ENCODE measurements at places on chromosomes 2 and 18. TPM values are rescaled to one million over a fixed set of nuclear protein-coding genes. Genes with fewer than 3 reads are reported as not detected.
A peak's percentile ranks its signal among the peaks of the same experiment; 100 is the strongest.

YIPF4 gene
- 3.6 TPM for total RNA-seq

ARHGAP15 gene
- total RNA-seq: not detected

KCNJ3 gene
- not detected for total RNA-seq

ASB18 gene
- not detected for total RNA-seq

CCDC74A gene
- 3.8 TPM for total RNA-seq

CXCR2 gene
- total RNA-seq: not detected

GRCh38 chr2:1979138-1979537, 234.8 kb upstream of the PXDN start:
- no peaks in the 10 kb centered on the region for H3K27me3 ChIP-seq
- H3K4me3 ChIP-seq: no peak overlapping the region
- no peak overlapping the region for H3K27ac ChIP-seq
- H3K4me1 ChIP-seq: no peaks in the 10 kb centered on the region

GRCh38 chr2:37689751-37690150, 18.3 kb upstream of the CDC42EP3 start:
- peak; percentile 54 for DNase-seq
- H3K4me1 ChIP-seq: peaks cover 19% of the 10 kb centered on the region
- no peak overlapping the region for H3K4me3 ChIP-seq
- peak overlapping the region; percentile 86 for H3K27ac ChIP-seq

- no peak overlapping the region for H3K4me3 ChIP-seq
- no peak for DNase-seq
- H3K36me3 ChIP-seq: no peaks in the 10 kb centered on the region
- H3K4me1 ChIP-seq: no peaks in the 10 kb centered on the region
Measured at GRCh38 chr2:161424394-161424769, 8.3 kb downstream of the TBR1 start.

- no peak overlapping the region for H3K27ac ChIP-seq
- H3K27me3 ChIP-seq: peaks cover 2% of the 10 kb centered on the region
- no peak for DNase-seq
- H3K4me1 ChIP-seq: no peaks in the 10 kb centered on the region
- no peaks in the 10 kb centered on the region for H3K36me3 ChIP-seq
Measured at GRCh38 chr2:180063494-180064092, 56.5 kb upstream of the CWC22 start.

GRCh38 chr2:233813236-233814055, 35.3 kb downstream of the MROH2A start:
- H3K27ac ChIP-seq: no peak overlapping the region
- H3K4me1 ChIP-seq: no peaks in the 10 kb centered on the region

- peaks cover 4% of the 10 kb centered on the region for H3K4me1 ChIP-seq
- no peaks in the 10 kb centered on the region for H3K36me3 ChIP-seq
- no peak for DNase-seq
- H3K27ac ChIP-seq: no peak overlapping the region
- H3K4me3 ChIP-seq: no peak overlapping the region
- no peaks in the 10 kb centered on the region for H3K27me3 ChIP-seq
Measured at GRCh38 chr2:200270732-200271131, 35.8 kb upstream of the SPATS2L start.

DNA sequence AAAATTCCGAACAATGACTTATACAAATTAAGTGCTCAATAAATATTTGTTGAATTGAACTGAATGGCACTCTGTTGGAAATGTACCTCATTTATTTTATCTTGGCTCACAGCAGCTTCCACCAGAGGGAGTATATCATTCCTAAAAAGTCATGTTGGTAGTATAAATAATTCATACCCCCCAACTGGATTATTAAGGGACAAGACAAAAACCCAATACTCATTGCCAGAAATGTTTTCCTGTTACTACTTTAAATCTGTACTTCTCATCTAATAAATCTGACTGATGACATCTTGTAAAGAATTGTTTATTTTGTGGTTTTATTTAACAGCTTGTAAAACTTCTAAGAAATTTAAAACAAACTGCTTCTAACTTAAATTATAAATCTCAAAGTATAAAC, 163.9 kb downstream of the CDH2 start:
- no peaks in the 10 kb centered on the region for H3K27me3 ChIP-seq
- no peak overlapping the region for H3K27ac ChIP-seq
- peak; percentile 23 for DNase-seq
- no peak overlapping the region for H3K4me3 ChIP-seq

DNA sequence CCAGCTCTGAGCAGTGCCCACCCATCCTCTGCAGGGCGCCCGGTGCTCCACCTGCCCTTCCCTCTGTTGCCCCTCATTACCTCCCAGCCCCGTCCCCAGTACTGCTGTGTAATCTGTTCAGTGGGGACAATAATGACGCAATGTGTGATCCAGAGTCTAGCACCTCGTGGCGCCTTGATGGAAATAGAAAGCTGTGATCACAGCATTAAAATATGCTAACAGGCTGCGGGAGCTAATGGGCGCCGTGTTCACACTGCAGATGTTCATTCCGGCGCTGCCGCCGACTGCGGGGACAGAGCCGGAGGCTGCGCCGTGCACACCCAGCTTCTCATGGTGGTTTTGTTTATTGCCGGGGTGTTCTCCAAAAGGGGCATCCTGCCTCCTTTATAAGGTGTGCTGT, 235.2 kb downstream of the LDLRAD4 start:
- peaks cover 2% of the 10 kb centered on the region for H3K27me3 ChIP-seq
- H3K27ac ChIP-seq: no peak overlapping the region
- DNase-seq: no peak

GRCh38 chr2:148132412-148132811, 111.5 kb downstream of the MBD5 start:
- H3K27ac ChIP-seq: no peak overlapping the region
- H3K36me3 ChIP-seq: no peaks in the 10 kb centered on the region
- no peaks in the 10 kb centered on the region for H3K27me3 ChIP-seq
- H3K4me3 ChIP-seq: no peak overlapping the region

DNA sequence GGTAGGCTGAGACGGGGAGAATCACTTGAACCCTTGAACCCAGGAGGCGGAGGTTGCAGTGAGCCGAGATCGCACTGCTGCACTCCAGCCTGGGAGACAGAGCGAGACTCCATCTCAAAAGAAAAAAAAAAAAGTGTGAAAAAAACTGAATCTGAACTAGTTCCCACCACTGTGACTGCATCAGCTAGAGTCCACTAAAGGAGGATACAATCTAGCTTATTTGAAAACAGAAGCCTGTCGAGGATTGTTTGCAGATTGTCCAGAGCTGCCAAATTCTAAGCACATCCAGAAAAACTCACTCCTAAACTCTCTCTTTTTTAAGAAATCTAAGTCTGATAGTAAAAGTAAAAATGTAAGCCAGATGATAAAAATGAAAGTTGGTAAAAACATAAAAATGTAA, 10.6 kb downstream of the GFPT1 start:
- H3K4me3 ChIP-seq: no peak overlapping the region
- H3K4me1 ChIP-seq: no peaks in the 10 kb centered on the region
- peaks cover 15% of the 10 kb centered on the region for H3K36me3 ChIP-seq
- no peaks in the 10 kb centered on the region for H3K27me3 ChIP-seq
- H3K27ac ChIP-seq: no peak overlapping the region

All from IMR-90 (cell line).